WERI-Rb-1 (cell line): ENCODE measurements at places on chromosomes 13 and 19.

GRCh38 chr19:18388100-18388959 is 2.4 kb downstream of the GDF15 start:
- peak; percentile 85 for DNase-seq

DNA sequence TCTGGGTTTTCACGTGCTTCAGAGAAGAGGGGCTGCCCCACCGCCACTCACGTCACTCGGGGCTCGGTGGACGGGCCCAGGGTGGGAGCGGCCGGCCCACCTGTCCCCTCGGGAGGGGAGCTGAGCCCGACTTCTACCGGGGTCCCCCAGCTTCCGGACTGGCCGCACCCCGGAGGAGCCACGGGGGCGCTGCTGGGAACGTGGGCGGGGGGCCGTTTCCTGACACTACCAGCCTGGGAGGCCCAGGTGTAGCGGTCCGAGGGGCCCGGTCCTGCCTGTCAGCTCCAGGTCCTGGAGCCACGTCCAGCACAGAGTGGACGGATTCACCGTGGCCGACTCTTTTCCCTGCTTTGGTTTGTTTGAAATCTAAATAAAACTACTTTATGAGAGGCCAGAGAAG is 2.2 kb upstream of the GZMM start:
- no peak for DNase-seq

GRCh38 chr13:79336966-79337365 is 69.1 kb downstream of the RBM26 start:
- DNase-seq: no peak

DNA sequence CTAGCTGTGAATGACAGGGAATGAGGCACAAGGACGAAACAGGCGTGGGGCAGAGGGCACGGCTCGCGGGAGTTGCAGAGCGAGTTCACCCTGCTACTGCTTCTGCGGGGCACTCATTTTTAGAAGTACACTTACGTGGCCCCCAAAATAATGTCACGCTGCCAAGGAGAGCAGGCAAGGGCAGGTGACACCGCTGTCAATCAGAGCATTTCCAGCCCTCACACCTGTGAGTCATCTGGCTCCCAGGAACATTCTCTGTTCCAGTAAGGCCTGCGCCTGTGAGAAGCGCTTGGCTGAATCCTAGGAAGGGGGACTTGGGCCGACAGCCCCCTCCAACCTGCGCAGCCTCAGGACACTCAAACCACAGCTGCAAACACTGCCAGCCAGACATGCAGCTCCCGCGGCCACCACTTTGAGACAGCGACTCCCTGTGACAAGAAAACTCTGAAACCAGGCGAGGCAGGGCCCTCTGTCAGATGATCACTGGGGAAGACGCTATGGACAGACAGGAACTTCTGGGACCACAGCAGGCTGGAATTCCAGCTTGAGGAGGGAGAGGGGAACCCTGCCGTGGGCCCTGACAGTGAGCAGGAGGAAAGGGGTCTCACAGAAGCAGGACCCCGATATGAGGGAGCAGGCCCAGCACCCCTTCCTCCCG is 12.7 kb downstream of the DOT1L start:
- DNase-seq: no peak

- DNase-seq: no peak
These were observed 222.9 kb upstream of the HTR2A start for GRCh38 chr13:47119575-47120235.

DNA sequence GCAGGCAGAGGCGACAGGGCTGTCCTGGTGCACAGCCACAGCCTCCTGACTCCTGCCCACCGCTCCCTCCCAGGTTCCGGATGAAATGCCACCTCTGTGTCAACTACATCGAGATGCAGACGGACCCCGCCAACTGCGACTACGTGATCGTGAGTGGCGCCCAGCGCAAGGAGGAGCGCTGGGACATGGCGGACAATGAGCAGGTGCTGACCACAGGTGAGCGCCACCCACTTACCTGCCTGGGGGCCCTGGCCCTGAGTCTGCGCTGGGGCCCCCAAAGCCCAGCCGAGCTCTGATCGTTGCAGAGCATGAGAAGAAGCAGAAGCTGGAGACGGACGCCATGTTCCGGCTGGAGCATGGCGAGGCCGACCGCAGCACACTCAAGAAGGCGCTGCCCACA is 5.5 kb upstream of the MRI1 start:
- no peak for DNase-seq

DNA sequence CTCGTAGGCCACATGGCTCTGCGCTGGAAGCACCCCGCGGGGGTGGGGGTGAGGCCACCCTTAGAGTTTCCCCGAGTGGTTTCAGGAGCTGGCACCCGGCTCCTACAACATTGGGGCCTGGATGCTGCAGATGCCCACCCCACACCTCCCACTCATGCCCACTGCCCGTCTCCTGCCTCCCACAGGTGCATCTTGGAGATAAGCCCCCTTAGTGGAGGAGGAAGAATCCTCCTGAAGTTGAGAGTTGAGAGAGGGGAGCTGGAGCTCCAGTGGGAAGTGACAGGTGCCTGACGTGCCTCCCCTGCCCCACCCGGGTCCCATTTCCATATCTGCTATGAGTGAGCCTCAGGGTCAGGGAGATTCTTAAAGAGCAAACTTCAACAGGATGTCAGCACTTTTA is 341.3 kb downstream of the TEX29 start:
- no peak for DNase-seq
